AG04450 (cell line): ENCODE measurements at places on chromosomes 7 and 10.

DNA sequence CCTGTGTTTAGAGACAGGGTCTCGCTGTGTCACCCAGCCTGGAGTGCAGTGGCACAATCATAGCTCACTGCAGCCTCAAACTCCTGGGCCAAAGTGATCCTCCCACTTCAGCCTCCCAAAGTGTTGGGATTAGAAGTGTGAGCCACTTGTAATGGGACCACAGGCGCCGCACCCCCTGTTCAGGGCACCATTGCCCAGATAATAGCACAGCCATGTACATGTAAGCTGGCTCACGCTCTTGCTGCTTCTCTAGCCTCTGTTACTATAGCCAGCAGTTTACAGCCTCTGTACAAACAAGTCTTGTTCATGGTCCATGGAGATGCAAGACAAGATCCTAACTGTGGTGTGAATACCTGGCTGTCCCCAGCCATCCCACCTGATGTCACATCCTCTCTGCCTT, 4.2 kb upstream of the MLXIPL start:
- no peak for DNase-seq

DNA sequence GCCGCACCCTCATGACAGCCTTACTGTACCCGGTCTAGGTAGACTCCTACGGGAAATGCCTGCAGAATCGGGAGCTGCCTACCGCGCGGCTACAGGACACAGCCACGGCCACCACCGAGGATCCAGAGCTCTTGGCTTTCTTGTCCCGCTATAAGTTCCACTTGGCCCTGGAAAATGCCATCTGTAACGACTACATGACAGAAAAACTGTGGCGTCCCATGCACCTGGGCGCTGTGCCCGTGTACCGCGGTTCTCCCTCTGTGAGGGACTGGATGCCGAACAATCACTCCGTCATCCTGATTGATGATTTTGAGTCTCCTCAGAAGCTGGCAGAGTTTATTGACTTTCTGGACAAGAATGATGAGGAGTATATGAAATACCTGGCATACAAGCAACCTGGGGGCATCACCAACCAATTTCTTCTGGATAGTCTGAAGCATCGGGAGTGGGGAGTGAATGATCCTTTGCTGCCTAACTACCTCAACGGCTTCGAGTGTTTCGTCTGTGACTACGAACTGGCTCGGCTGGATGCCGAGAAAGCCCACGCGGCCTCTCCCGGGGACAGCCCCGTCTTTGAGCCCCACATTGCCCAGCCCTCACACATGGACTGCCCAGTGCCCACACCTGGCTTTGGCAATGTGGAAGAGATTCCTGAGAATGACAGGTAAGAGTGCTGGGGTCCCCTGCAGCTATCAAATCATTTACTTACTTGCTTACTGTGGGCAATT, 8.5 kb upstream of the CHCHD1 start:
- no peak for DNase-seq

GRCh38 chr7:151135866-151136843, 31.3 kb downstream of the GBX1 start:
- DNase-seq = no peak

GRCh38 chr10:102479651-102480050, 22.9 kb downstream of the ACTR1A start:
- no peak for DNase-seq

- DNase-seq = no peak
Measured at GRCh38 chr7:139092090-139092796, 17.3 kb downstream of the ZC3HAV1 start.

GRCh38 chr7:44569959-44570358, 3.7 kb downstream of the DDX56 start:
- no peak for DNase-seq

- DNase-seq = peak; percentile 91
Measured at GRCh38 chr10:30775779-30776591, 146.4 kb upstream of the LYZL2 start.

- no peak for DNase-seq
Measured at GRCh38 chr10:14782691-14783363, 8.1 kb upstream of the FAM107B start.
